Psoas muscle (tissue), 8 donors: ENCODE measurements at places on chromosomes 6 and 20. TPM values are rescaled to one million over a fixed set of nuclear protein-coding genes. Genes with fewer than 3 reads are reported as not detected.

MGME1 gene
- total RNA-seq, result 9.2 TPM

UST gene
- 1.2 TPM for total RNA-seq

TREM2 gene
- 0.49 TPM for total RNA-seq

PTCHD4 gene
- 0.07 TPM for total RNA-seq

NNAT gene
- 0.50 TPM for total RNA-seq

KCNB1 gene
- 22.9 TPM for total RNA-seq

SYNDIG1 gene
- not detected for total RNA-seq

NKAPL gene
- total RNA-seq, result 5.4 TPM

MTRF1L gene
- total RNA-seq, result 20.6 TPM

MAP3K5 gene
- total RNA-seq, result 8.3 TPM

FAM162B gene
- total RNA-seq, result 1.8 TPM

TNF gene
- 0.61 TPM for total RNA-seq

ARFGEF3 gene
- total RNA-seq, result 18.4 TPM

NRSN1 gene
- total RNA-seq, result not detected

MAS1 gene
- total RNA-seq, result not detected

HLA-DMB gene
- 1.4 TPM for total RNA-seq

RAET1L gene
- not detected for total RNA-seq

TRIM15 gene
- total RNA-seq, result not detected

KCNK16 gene
- total RNA-seq, result not detected

NUDT3 gene
- total RNA-seq, result 33.3 TPM

CHRNA4 gene
- total RNA-seq, result not detected

SNX9 gene
- 23.4 TPM for total RNA-seq
